ENCODE measurements at places on chromosomes 12 and 14.

DNA sequence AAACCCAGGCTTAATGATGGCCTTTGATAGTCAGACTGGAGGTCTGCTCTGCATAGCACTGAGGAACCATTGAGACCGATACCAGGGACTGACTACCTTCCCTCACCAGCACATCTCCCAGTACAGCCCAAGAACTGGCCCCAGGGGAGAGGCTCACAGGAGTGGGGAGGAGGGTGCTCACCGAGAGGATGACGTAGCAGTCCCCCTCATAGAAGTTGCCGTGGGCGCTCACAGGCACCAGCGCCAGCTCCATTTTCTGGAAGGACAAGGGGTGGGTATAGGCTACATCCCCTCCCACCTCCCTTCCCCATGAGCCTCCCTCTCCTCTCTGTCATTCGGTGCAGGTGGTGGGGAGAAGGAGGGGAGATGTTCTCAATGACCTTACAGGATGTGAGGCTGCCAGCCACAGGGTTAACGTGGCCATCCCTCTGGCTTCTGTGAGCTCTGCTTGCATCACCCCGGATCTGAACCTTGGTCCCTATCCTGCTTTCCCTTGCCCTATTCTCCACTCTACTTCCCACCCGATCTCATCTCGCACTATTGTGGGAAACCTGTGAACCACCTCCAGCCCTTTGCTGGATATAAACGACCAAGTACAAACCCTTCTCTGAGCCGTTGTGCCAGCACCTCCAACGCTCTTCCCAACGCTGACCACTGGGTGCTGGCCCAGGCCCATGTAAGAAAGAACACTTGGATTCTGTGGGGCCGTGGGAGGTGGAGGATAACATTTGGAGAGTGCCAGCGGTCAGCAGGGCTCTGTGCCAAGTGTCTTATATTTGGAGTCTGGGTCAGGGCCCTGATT is 4.4 kb downstream of the AVIL start:
- no peaks in the 10 kb centered on the region for H3K4me1 ChIP-seq
- no peaks in the 10 kb centered on the region for H3K36me3 ChIP-seq
- no peaks in the 10 kb centered on the region for H3K27me3 ChIP-seq
- no peak overlapping the region for H3K4me3 ChIP-seq
- H3K27ac ChIP-seq, result no peak overlapping the region
- DNase-seq, result no peak

DNA sequence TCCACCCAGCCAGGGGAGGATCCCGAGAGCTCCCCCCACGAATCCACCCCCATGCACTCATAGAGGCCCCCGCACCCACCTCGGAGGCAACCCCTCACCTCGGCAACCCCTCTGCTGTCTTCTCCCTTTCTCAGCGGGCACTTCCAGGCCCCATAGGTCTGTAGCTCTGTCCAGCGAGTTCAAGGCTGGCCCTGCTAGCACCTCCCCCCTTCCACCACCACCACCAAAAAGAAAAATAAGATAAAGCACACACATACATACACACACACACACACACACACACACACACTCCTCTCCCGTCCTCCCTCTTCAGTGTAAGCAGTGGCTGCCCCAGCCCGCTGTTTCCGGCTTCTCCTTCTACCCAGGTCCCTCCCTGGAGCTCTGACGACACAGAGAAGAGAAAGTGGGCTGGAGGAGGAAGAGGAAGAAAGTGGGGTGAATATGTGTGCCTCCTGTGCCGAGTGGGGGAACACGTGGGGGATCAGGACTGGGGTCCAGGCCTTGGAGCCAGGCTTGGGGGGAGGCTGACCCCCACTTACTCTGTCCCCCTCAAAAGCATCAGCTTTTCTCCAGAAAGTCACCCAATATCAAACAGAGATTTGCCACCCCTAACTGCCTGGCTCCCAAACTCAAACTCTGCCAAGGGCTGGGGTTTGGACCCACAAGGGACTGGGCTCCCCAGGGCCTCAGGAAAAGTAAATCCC is at the start of gene STAT6:
STAT6 (minus strand) TSS at position 332 of the 704 bp plus-strand sequence. CDS start 3,084 bp downstream, outside the sequence.
- peak within 1 kb of the TSS; percentile 76 for H3K27ac ChIP-seq
- peak; percentile 83 for DNase-seq
- H3K36me3 ChIP-seq, result peaks cover 22% of the 10 kb centered on the region
- H3K27me3 ChIP-seq, result no peaks in the 10 kb centered on the region

DNA sequence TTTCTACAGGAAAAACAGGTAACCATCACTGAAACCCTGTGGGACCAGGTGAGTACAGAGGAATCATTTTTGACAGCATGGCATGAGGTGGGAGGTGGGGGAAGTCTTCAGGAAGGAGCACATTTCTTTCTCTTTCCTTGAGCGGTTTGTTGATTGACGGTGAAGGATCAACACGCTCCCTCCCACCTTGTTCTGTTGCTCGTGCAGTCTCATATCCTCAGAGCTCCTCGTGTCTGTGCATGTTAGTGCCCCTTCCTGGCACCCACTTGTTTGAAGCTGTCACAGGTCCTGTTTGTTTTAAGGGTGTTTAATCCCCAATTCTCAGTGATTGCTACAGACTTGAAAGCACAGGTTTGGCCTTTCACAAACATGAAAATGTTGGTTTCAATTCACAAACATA is 4.4 kb downstream of the C12orf54 start:
- H3K27me3 ChIP-seq, result peaks cover 8% of the 10 kb centered on the region
- no peak overlapping the region for H3K27ac ChIP-seq
- no peak for DNase-seq
- peaks cover 18% of the 10 kb centered on the region for H3K4me1 ChIP-seq
- H3K4me3 ChIP-seq, result no peak overlapping the region
- no peaks in the 10 kb centered on the region for H3K36me3 ChIP-seq

DNA sequence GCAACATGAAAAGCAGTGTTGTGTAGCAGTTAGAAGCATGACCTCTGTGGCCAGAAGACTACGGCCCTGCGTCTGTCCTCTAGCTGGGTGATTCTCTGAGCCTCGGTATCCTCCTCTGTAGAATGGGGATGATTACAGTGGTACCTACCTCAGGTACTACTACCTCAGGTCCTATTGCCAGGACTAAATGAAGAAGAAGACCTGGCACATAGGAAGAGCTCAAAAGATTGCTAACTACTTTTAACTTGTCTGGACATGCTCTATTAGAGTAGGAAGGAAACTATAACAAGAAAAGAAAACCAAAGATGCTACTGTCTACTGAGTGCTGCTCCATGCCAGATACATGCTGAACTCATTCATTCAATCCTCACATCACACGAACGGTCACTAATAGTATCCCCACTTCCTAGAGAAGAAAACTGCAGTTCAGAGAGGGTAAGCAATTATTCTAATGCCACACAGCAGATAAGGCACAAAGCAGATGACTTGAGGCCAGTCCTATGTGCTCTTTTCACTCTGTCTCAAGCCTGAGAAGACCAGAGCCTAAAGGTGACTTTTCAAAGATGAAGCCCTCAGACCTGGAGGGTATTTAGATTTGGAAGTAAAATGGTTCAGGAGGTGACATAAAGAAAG is 108.1 kb upstream of the HIF1A start:
- H3K4me1 ChIP-seq, result peaks cover 36% of the 10 kb centered on the region
- H3K36me3 ChIP-seq, result peaks cover 2% of the 10 kb centered on the region
- DNase-seq, result no peak
- H3K27ac ChIP-seq, result no peak overlapping the region

DNA sequence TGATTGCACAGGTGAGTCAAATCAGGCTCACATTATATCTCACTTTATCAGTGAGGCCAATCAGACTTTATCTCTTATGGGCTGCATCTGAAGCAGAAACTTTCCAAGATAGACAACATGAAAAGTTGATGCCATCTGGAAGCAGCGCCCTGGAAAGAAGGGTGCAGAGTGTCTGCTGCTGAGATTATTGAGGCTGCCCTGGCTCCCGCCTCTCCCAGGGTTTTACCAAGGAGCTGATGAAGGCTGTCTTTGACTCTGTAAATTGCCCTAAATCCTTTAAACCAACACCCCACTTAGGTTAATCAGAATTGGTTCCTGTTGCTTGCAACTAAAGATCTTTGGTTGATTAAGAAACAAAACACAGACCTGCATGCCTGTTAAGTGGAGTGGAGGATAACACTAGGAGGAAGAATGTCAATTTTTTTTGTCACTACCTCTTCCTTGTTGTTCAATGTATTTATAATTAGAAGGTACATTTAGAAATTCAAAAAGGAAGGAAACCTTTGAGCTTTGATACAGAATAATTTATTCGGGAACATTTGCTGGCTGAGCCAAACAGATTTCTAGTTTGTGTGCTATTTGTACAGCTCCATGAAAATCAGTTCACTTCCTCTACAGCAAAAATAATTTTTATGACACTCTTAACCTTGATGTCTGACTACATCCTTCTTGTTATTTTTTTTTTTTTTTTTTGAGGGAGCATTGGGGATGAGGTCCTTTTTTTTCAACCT is 104.1 kb downstream of the VEZT start:
- no peaks in the 10 kb centered on the region for H3K27me3 ChIP-seq
- no peaks in the 10 kb centered on the region for H3K4me1 ChIP-seq
- H3K4me3 ChIP-seq, result no peak overlapping the region
- H3K36me3 ChIP-seq, result no peaks in the 10 kb centered on the region

DNA sequence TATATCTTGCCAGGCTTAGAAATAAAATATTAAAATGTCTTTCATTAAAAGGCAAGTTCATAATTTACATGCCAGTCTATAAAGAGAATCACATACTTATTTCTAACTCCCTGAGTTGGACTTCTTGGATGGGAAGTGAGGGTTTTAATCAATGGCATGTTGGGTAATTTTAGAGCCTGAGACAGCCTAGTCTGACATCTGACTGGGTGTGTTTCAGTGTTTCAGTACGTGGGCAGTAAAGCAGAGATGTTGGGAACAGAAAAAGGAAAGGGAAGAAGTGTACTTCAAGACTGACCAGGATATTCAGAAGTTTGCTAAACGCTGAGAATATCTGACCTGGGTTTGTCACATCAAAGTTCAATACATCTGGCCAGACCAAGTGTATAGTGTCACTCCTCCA is 171.8 kb downstream of the BTG1 start:
- H3K4me1 ChIP-seq, result peaks cover 18% of the 10 kb centered on the region
- H3K27me3 ChIP-seq, result no peaks in the 10 kb centered on the region
- DNase-seq, result no peak
- no peak overlapping the region for H3K4me3 ChIP-seq
- H3K36me3 ChIP-seq, result peaks cover 10% of the 10 kb centered on the region
- H3K27ac ChIP-seq, result no peak overlapping the region

GRCh38 chr12:85642808-85643207 is 193.4 kb downstream of the RASSF9 start:
- no peaks in the 10 kb centered on the region for H3K36me3 ChIP-seq
- H3K27me3 ChIP-seq, result no peaks in the 10 kb centered on the region
- H3K4me3 ChIP-seq, result no peak overlapping the region
- no peak overlapping the region for H3K27ac ChIP-seq
- no peak for DNase-seq

- no peaks in the 10 kb centered on the region for H3K36me3 ChIP-seq
- no peak for DNase-seq
- no peak overlapping the region for H3K4me3 ChIP-seq
- H3K27me3 ChIP-seq, result peaks cover 10% of the 10 kb centered on the region
Measured at GRCh38 chr12:116547955-116548501, 11.2 kb upstream of the MAP1LC3B2 start.

GRCh38 chr12:53538209-53538689 is 31.0 kb upstream of the NPFF start:
- H3K36me3 ChIP-seq, result peaks cover 10% of the 10 kb centered on the region
- no peaks in the 10 kb centered on the region for H3K27me3 ChIP-seq
- no peak for DNase-seq
- no peak overlapping the region for H3K27ac ChIP-seq

DNA sequence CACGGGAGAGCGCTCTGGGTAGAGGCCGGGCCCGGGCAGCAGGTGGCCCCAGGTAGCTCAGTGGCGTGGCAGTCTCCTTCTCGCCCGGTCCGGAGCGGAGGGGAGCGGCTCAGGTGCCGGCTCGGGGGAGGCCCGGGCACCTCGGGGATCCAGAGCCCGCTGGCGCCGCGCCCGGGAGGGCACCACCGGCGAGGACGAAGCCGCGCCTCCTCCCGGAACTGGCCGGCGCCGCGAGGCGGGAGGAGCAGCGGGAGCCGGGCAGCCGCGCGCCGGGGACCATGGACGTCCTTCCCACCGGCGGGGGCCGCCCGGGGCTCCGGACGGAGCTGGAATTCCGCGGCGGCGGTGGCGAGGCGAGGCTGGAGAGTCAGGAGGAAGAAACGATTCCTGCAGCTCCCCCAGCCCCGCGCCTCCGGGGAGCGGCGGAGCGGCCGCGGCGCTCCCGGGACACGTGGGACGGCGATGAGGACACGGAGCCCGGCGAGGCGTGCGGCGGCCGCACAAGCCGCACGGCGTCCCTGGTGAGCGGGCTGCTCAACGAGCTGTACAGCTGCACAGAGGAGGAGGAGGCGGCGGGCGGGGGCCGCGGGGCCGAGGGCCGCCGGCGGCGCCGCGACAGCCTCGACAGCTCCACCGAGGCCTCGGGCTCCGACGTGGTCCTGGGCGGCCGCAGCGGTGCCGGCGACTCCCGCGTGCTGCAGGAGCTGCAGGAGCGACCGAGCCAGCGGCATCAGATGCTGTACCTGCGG is 21.5 kb upstream of the GNS start:
- H3K27me3 ChIP-seq, result peaks cover 78% of the 10 kb centered on the region
- H3K4me1 ChIP-seq, result peaks cover 15% of the 10 kb centered on the region
- no peak overlapping the region for H3K27ac ChIP-seq
- DNase-seq, result peak; percentile 33

DNA sequence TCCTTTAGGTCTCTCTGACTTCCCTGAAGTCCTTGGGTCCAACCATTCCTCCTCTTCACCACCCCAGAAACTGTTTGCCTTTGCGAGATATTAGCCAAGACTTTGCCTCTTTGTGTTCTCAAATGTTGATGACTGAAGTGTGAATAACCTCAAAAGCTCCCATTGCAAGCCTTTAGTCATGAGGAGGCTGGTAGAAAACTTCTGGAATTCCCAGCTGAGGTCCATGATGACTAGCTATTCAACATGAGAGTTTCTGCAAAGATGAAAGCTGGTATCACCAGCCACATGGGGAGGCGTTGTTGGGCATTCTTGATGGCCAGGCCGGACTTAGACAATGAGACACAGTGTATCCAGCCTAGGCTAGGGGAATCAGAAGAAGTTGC is 111.7 kb downstream of the TBX5 start:
- H3K36me3 ChIP-seq, result no peaks in the 10 kb centered on the region
- DNase-seq, result no peak
- H3K27ac ChIP-seq, result no peak overlapping the region
